GM03348 (cell line): ENCODE measurements at places on chromosomes 2 and 18.

DNA sequence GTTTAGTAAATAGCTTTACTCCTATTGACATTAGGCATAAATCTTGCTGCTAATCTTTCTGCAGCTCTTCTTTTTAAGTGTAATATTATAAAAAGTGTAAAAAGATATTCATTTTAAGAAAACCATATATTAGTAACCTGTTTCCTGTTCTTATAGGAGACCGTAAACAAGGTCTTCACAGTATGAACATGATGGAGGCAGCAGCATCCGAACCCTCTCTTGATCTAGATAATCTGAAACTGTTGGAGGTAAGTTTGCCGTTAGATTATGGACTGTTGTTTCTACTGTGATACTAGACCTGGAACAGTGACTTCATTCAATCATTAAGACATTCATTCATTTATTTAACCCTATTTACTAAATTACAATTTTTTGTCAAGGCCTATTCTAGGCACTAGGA is 120.0 kb upstream of the FAM117B start:
- no peak for DNase-seq

DNA sequence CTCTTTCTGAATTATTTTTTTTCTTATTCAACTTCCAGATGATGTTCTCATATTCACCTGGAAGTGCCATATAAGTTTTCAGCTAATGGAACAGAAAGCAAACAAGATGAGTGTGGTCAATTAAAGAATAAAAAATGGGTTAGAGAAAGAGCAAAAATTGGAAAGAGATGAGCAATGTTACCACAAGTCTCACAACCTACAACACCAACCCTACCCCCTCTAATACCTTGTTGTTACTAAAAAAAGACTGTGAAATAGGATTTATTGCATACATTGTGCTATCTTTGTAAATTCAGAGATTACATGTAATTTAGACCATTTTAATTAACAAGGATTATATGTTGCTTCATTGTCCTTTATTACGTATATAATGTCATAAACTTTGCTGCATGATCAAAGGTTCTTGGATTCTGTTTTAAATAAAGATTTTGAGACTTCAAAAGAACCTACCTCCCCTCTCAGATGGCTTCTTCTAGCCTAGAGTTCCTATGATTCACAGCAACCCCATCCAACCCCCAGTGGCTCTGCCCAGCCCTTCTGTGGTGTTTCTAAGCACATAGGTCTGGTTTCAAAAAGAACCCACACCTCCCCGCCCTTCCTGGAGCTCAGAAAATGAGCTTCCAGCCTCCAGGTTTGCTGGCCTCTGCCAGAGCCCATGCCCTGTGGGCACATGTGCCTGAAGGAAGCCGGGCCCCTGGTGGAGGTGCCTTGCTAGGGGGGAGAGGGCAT is 24.7 kb downstream of the LGALSL start:
- no peak for DNase-seq

GRCh38 chr2:64263315-64263714 is 119.1 kb upstream of the PELI1 start:
- peak; percentile 70 for DNase-seq

DNA sequence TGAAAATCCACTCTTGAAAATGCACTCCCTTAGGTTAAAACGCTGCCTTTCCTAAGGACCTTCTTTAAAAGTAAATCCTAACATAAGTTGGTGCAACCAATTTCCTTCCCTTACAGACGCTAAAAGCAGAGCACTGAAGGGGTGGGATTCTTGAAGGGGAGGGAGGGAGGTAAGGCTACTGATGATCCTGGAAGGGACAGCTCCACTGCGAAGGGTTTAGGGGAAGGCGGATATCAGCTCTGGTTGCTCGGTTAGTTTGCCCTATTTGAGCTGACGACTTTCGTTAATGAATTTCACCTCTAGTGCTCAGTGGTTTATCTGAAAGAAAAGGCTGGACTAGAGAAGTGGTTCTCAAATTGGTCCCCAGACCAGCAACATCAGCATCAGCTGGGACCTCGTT is 49.7 kb upstream of the SIGLEC15 start:
- no peak for DNase-seq
